DND-41 (cell line): ENCODE measurements at places on chromosomes 6 and 20.

GRCh38 chr6:100177956-100178355, 183.9 kb upstream of the MCHR2 start:
- H3K27me3 ChIP-seq, result no peaks in the 10 kb centered on the region
- 0 out of 2 replicates have a peak overlapping the region, but pooled peaks have one; percentile 0 for H3K27ac ChIP-seq
- DNase-seq, result no peak
- peaks cover 45% of the 10 kb centered on the region for H3K4me1 ChIP-seq
- H3K4me3 ChIP-seq, result no peak overlapping the region

DNA sequence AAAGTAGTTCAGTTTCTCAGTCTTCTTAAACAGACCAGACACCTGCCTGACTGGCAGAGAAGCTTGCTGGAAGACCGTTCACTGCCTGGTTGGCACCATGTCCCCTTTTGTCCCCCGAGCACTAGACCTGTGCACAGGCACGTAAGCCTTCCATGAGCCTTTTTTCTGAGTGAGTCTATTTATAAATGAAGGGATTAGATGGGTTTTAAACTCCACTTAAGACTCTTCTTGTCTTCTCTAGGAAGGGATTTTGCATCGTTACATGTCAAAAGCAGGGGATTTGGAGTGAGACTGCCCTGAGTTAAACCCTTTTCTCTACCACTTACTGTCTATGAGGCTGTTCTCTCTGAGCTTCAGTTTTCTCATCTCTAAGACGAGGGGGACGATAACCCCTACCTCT, 37.6 kb downstream of the STK35 start:
- H3K36me3 ChIP-seq, result peaks cover 41% of the 10 kb centered on the region
- no peak overlapping the region for H3K4me3 ChIP-seq
- no peaks in the 10 kb centered on the region for H3K27me3 ChIP-seq
- H3K4me1 ChIP-seq, result no peaks in the 10 kb centered on the region

GRCh38 chr6:168403370-168404005, 37.5 kb upstream of the SMOC2 start:
- no peak overlapping the region for H3K4me3 ChIP-seq
- DNase-seq, result no peak
- H3K27me3 ChIP-seq, result no peaks in the 10 kb centered on the region
- no peaks in the 10 kb centered on the region for H3K36me3 ChIP-seq
- no peak overlapping the region for H3K27ac ChIP-seq

- H3K4me1 ChIP-seq, result peaks cover 5% of the 10 kb centered on the region
- no peak overlapping the region for H3K4me3 ChIP-seq
- no peaks in the 10 kb centered on the region for H3K27me3 ChIP-seq
- no peak overlapping the region for H3K27ac ChIP-seq
- no peak for DNase-seq
- H3K36me3 ChIP-seq, result no peaks in the 10 kb centered on the region
Measured at GRCh38 chr20:1308702-1309095, 20.2 kb downstream of the SDCBP2 start.

DNA sequence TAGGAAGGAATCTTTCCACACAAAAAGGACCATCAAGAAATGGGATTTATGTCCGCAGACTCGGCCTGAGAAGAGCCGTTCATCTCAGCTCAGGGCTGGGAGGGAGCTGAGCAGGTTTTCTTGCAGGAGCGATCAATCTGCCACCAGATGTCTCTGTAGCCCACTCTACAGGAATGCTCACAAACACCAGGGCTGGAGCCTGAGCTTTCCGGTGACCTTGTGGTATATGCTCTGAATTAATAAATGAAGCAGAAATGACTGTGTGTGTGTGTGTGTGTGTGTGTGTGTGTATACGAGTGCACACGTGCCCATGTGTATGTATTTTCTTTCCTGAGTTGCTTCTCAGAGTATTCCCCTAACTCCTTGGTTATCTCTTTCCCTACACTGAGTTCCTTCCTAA, 12.0 kb downstream of the CD83 start:
- DNase-seq, result peak; percentile 45
- H3K36me3 ChIP-seq, result peaks cover 23% of the 10 kb centered on the region
- peaks cover 3% of the 10 kb centered on the region; the same call in 1 of the 2 replicates for H3K4me1 ChIP-seq
- H3K27me3 ChIP-seq, result no peaks in the 10 kb centered on the region
- H3K4me3 ChIP-seq, result no peak overlapping the region
- H3K27ac ChIP-seq, result no peak overlapping the region

GRCh38 chr6:48194596-48195295, 83.7 kb upstream of the PTCHD4 start:
- no peaks in the 10 kb centered on the region for H3K4me1 ChIP-seq
- no peaks in the 10 kb centered on the region for H3K27me3 ChIP-seq
- no peak overlapping the region for H3K4me3 ChIP-seq

DNA sequence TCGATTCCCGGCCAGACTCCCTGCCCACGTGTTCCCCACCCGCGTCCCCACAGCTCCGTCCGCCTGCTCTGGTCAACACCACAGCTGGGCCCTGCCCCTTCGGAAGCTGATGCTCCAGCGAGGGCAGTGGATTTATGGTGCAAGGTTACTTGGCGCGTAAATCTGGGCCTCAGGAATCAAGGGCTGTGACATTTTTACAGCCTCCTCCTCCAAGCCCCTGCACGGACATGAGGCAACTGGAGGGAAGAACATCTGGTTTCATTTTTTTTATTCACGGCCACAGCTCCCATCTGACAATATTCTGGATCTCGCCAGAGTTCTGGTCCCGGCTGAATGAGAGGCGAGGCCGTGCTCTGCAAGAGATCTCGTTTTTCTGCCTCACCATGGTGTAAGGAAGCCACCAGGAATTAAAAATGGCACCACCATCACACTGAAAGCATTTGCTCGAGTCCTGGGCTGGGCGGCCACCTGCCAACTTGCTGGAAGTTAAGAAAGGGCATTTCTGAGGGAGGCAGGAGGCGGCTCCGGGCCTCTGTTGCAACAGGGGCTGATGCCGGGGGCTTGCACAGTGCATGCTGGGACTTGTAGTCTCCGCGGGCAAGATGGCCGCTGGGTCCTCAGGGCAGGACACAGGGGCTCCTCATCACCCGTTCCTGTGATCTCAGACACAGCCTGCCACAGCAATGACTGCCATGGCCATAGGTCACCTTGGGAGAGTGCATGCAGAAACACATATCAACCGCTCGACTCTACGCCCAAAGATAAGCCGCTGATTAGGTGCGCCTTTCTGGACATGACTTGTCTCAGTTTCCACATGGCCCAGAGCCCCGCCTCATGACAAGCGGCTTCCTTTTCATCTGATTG, 148.5 kb downstream of the LY86 start:
- no peak overlapping the region for H3K27ac ChIP-seq
- H3K36me3 ChIP-seq, result no peaks in the 10 kb centered on the region
- H3K4me3 ChIP-seq, result no peak overlapping the region
- no peaks in the 10 kb centered on the region for H3K27me3 ChIP-seq
- no peak for DNase-seq
- H3K4me1 ChIP-seq, result no peaks in the 10 kb centered on the region

- H3K27ac ChIP-seq, result no peak overlapping the region
- DNase-seq, result no peak
- no peak overlapping the region for H3K4me3 ChIP-seq
- peaks cover 16% of the 10 kb centered on the region for H3K4me1 ChIP-seq
- peaks cover 32% of the 10 kb centered on the region for H3K27me3 ChIP-seq
Measured at GRCh38 chr6:144066741-144067484, 28.5 kb downstream of the SF3B5 start.

DNA sequence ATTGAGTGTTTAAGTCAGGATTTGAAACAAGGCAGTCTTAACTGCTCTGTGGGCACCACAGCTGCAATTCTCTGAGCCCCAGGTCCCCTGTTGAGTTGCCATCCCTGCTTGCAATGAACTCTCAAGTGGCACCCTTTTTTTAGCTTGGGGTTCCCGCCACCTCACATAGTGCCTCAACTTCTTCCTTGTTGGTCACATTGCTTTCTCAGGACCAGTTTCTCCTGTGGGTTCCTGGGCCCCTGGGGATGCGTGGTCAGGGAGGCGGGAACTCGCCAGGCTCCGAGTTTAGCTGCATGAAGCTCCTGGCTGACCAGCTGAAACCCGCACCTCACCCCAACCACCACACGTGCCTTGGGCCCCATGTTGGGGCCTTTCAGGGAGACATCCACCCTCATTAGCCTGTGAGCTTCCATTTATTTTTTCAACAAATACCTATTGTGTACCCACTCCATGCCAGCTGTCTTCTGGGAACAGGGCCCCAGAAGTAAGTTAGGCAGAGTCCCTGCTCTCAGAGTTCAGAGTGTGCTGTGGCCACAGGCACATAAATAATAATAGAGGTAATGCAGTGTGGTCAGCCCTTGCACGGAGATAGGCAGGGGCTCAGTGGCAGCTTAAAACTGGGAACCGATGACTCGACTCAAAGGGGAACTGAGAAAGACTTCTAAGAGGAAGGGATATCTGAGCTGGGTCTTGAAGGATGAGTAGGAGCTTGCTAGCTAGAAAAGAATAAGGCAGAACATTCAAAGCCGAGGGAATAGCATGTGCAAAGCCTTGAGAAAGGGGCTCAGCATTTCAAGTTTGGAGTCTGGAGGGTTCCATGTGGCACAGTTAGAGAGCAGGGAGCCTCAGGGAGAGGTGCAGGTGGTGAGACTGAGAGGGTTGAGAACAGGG, 33.9 kb upstream of the FAM83D start:
- H3K4me1 ChIP-seq, result peaks cover 8% of the 10 kb centered on the region
- no peak overlapping the region for H3K27ac ChIP-seq
- H3K4me3 ChIP-seq, result no peak overlapping the region
- no peaks in the 10 kb centered on the region for H3K27me3 ChIP-seq
- H3K36me3 ChIP-seq, result no peaks in the 10 kb centered on the region
- no peak for DNase-seq

DNA sequence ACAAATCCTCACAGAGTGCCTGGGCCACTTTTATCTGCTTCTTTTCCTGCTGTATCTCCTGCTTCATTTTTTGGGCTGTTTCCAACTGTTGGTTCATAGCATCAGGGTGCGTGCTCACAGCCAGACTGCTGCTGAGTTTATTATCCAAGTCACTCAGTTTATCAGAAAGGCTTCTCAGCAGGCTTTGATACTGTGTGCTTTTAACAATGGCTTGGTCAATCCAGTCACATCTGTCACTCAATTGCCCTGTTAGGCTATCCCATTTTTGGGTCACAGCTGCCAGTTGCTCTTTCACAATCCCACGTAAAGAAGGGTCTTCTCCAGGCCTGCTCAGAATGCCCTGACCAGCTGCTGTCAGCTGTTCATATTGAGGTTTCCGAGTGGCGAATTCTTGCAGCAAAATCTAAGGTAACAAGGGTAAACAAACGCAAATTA, 87.2 kb downstream of the DST start:
- no peak for DNase-seq
- no peaks in the 10 kb centered on the region for H3K36me3 ChIP-seq
- no peaks in the 10 kb centered on the region for H3K4me1 ChIP-seq
- no peaks in the 10 kb centered on the region for H3K27me3 ChIP-seq

GRCh38 chr20:54062812-54063280, 7.5 kb downstream of the BCAS1 start:
- peak; percentile 10 for DNase-seq
- H3K4me1 ChIP-seq, result no peaks in the 10 kb centered on the region
- peaks cover 9% of the 10 kb centered on the region for H3K27me3 ChIP-seq
- no peak overlapping the region for H3K4me3 ChIP-seq
- H3K36me3 ChIP-seq, result no peaks in the 10 kb centered on the region
- no peak overlapping the region for H3K27ac ChIP-seq

- H3K27me3 ChIP-seq, result peaks cover 15% of the 10 kb centered on the region
- H3K27ac ChIP-seq, result no peak overlapping the region
- H3K4me1 ChIP-seq, result no peaks in the 10 kb centered on the region
- no peaks in the 10 kb centered on the region for H3K36me3 ChIP-seq
Measured at GRCh38 chr6:27040244-27041042, 207.1 kb upstream of the PRSS16 start.

DNA sequence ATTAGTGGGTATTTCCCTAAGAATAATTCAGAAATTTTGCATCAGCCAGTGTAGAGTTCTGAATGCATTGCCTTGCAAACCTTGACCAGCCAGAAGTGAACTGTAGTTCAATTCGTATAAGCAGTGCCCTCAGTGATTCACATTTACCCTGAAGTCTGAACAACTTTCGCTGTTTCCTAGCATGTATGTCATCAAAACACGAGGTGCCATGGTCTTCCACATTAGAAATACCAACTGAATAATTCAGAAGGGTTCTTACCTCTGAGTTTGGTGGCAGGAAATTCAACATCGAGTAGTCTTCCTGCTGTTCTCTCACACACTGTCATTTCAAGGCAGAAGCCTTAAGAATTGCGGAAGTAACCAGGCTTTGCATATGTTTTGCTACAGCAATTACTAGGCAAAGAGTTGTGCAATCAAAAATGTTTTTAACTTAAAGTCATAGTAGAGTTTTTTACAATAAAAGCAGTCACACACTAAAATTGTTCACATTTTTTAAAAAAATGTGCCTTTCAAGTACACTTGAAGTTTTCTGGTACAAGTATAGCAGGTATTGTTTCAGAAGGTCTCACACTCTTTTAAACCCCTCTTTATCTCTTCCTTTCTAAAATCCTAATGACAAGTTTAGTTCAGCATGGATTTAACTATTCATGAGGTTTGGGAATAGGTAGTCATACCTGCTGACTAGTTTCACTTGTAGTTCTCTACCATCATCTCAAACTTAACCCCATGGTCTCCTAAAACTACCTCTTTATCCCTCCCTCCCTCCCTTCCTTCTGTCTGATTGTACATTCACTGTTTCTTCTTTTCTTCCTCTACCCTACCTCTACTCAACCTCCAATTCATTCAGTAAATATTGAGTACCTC, 118.3 kb downstream of the STXBP5 start:
- no peak overlapping the region for H3K27ac ChIP-seq
- H3K4me1 ChIP-seq, result no peaks in the 10 kb centered on the region
- no peak overlapping the region for H3K4me3 ChIP-seq
- DNase-seq, result no peak
- H3K27me3 ChIP-seq, result no peaks in the 10 kb centered on the region

GRCh38 chr6:10668126-10668917, 26.1 kb downstream of the C6orf52 start:
- no peaks in the 10 kb centered on the region for H3K27me3 ChIP-seq
- H3K27ac ChIP-seq, result no peak overlapping the region
- no peaks in the 10 kb centered on the region for H3K4me1 ChIP-seq
- DNase-seq, result no peak
- H3K4me3 ChIP-seq, result no peak overlapping the region

- H3K4me1 ChIP-seq, result peaks cover 8% of the 10 kb centered on the region
- peaks cover 66% of the 10 kb centered on the region for H3K36me3 ChIP-seq
- H3K27me3 ChIP-seq, result no peaks in the 10 kb centered on the region
- no peak overlapping the region for H3K4me3 ChIP-seq
- DNase-seq, result no peak
Measured at GRCh38 chr6:116578335-116578734, 7.0 kb downstream of the RWDD1 start.

DNA sequence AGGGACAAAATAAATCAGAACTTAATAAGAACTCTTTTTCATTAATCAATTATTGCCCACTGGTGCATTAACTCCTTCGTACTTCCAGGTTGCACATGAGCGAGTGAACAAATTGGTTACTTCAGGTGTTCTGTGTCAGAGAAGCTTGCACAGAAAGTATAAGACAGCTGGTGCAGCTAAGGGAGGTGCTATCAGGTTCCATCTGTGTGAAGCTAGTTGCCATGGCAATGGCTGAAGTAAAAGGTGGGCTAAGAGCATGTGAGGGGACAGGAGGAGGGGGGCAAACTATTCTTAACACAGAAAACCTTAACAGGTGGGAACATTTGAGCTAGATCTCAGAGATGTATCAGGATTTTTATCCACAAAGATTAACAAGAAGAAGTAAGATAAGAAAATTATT, 81.6 kb downstream of the MANEA start:
- H3K4me3 ChIP-seq, result no peak overlapping the region
- H3K27ac ChIP-seq, result no peak overlapping the region
- no peaks in the 10 kb centered on the region for H3K36me3 ChIP-seq
- no peak for DNase-seq
- no peaks in the 10 kb centered on the region for H3K4me1 ChIP-seq
